ENCODE measurements at places on chromosomes 2 and 18.

- no peak for DNase-seq
Observed at GRCh38 chr18:76771192-76771799, 51.1 kb upstream of the ZNF236 start.

DNA sequence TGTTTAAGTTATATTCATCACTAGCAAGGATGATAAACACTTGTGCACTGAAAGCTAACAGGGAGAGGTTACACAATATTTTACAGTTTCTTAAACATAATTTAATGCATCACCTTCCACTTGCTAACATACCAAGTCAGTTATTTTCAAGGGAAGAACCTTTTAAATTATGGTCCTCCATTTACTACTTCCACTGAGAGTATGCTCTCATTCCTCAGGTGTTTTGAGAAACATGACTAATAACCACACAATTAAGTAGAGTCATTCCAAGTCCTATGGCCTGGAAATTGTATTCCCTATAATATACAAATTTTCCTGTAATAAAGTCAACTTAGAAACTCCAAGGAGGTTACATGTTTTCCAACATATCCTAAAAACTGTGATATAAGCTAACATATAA, 152.3 kb upstream of the STON1 start:
- no peak for DNase-seq

DNA sequence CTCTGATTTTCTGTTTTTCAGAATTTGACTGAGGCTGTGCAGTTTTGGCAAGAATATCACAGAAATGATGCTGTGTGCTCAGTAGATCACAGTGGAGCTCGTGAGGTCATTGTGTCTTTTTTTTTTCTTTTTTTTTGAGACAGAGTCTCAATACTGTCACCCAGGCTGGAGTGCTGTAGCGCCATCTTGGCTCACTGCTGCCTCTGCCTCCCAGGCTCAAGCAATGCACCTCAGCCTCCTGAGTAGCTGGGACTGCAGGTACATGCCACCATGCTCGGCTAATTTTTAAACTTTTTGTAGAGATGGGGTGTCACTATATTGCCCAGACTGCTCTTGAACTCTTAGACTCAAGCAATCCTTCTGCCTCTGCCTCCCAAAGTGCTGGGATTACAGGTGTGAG, 203.6 kb downstream of the NCKAP5 start:
- DNase-seq = no peak

DNA sequence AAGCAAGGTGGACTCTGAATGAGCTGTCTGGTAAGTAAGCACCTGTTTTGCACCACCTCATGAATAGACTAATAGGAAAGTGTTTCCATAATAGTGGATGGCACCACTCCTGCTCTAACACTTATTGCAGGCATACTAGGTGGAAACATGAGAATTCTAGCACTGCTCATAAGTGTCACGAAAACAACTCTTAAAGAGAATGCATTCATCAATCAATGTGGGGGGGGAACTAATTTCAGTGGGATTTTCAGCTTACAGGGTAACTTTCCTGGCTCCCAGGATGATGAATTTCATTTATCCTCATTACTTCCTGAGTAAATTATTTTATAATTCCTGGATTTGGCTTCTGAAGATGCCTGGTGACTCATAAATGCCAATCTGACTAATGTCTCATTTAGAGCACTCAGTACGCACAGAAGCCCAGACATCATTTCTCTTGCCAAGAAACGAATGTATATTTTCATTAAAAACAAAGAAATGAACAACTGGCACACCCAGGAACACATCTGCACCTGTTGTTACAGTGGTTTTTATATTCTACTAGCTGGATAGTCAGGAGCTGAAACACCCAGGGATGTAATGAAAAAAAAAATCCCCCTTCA, 129.6 kb downstream of the PID1 start:
- DNase-seq = no peak

- no peak for DNase-seq
Observed at GRCh38 chr2:17643031-17643615, 102.6 kb downstream of the VSNL1 start.

DNA sequence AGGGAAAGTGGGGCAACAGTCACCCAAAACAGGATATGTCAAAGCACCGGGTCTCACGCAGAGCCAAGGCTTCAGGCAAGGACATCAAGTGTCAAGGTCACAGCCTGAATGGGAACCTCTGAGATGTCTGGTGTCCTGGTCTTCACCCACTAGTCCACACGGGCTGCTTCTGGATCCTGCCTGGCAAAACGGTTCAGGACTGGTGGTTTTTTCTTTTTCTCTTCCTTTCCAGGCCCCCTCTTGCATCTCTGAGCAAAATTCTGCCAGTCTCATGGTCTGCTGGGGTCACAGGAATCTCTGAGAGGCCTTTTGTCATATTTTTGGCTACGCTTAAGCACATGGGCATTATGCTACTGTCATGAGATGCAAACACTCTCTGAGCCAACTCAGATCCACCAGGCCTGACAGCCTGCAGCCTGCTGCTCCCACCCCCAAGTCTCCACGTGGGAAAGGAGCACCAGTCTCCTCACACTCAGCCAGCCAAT, 518.2 kb upstream of the ZEB2 start:
- DNase-seq = no peak
